ENCODE measurements at places on chromosomes 2 and 18.

DNA sequence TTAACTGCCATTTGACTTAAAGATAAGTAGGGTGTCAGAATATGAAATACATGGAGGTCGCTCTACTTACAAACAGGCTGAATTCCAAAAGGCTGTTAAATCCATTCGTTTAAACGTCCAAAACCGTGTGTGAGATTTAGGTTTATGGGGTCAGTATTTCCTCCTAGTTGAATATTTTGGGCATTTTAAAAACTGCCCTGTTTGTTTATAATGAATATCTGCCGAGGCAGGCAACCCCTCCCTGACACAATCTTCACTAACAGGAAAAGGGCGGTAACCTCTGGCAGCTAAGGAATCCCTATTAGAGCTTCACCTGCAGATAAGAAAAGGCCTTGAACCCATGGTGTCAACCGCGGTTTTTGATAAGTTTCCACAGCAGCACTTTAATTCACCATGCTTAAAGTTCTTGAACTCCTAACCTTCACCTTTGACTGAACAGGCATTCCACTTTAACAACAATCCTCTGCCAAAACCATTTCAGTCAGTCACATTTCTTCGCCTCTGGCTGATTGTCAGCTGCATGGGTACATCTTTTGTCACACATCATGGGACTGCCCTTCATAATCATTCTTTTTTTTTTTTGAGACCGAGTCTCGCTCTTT, 17.8 kb downstream of the TRAK2 start:
- DNase-seq, result no peak

GRCh38 chr2:218260742-218261422, at the start of gene GPBAR1:
TSS of gene GPBAR1 (plus strand) at chr2:218261015. CDS start at chr2:218262725, 1,710 bp downstream.
- no peak for DNase-seq

- no peak for DNase-seq
Observed at GRCh38 chr18:12943215-12943614, 4.6 kb upstream of the SEH1L start.

GRCh38 chr18:71011389-71011788, 722.5 kb downstream of the SOCS6 start:
- DNase-seq, result no peak

DNA sequence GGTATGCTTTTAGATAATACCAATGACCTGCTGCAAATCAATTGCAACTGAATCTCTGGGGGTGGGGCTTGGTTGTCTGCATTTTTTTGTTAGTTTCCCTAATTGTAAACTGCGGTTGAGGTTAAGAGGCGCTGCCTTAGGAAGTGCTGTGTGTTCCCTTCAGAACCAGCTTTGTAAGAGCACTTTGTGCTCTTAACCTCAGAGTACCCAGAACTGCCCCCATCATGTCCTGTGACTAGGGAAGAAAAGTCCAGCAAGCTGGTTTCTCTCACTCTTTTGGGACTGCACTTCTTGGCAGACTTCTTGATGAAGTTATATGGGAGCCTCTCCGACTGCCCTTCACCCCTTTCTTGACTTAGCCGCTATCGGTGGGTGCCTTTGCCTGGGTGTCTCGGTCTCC, 245.5 kb upstream of the CXCR4 start:
- no peak for DNase-seq
